ENCODE measurements at places on chromosomes 5 and 9.

- DNase-seq: no peak
Observed at GRCh38 chr5:104016646-104017045, 454.1 kb upstream of the NUDT12 start.

- no peak for DNase-seq
Observed at GRCh38 chr9:81724242-81724889, 35.0 kb upstream of the TLE1 start.

- no peak for DNase-seq
Observed at GRCh38 chr5:36875790-36876298, 725 bp upstream of the NIPBL start.

DNA sequence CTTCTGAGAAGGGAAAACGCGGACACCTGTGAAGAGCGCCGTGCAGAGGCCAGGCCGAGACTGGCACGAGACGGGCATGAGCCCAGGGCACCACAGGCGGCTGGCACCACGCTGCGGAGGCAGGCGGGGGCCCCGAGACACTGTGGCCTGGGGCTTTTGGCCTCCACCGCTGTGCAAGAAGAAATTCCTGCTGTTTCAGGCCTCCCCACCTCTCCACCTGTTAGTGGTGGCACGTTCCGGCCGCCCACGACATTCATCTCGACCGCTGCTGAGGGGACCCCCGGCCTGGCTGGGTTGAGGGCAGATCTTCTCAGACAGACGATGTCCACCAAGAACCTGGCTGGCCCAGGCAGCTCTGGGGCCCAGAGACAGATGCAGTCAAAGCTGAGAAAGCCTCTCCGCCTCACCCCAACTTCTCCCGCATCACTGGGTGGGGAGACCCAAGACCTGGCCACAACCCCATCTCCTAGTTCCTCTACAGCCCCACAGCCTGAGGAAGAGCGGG lies 11.5 kb downstream of the NACC2 start:
- DNase-seq: no peak

DNA sequence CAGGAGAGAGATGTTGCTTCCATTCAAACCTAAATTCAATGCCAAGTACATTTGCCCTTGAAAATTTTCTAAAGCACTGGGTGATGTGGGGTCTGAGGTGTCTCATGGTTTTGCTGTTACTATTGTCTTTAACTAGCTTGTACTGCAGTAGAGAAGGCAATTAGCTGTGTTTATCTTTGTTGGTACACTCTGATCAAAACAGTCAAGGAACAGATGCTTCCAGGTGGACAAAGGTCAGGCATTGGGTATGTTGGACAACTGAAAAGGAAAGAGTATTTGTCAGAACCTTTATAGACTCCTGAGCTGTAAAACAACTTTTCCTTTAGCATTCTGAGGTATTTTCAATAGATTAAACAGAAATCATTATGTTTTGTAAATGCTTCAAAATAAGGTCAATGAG lies 2228.7 kb upstream of the WWC1 start:
- DNase-seq: no peak
